ENCODE measurements at places on chromosomes 16 and 17.

GRCh38 chr16:53598511-53599275 is 95.7 kb upstream of the AKTIP start:
- no peak for DNase-seq

DNA sequence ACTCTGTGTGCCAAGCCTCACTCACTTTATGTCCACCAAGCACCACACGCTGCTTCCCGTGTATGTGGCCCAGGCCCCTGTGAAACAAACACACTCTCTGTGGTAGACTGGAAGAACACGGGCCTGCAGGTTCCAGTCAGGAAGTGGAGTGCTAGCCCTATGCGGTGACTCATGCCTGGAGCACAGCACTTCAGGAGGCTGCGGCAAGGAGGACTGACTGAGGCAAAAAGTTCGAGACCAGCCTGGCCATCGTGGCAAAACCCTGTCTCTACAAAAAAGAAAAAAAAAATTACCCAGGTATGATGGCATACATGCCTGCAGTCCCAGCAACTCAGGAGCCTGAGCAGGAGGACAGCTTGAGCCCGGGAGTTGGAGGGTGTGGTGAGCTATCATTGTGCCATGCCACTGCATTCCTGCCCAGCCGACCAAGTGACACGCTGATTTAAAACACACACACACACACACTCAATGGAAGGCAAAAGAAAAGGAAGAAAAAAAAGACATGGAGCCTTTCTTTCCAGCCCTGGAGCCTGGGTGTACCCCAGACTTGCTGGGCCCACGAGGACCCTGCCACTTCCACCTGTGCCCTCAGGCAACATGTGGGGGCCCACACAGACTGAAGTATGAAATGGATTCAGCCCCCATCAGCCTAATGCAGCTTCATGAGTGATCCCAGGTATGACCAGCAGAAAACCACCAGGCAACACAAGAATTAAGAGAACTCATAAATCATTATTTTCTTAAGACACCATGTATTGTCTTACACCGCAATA is 126.6 kb downstream of the ANKRD11 start:
- peak; percentile 80 for DNase-seq

- DNase-seq = no peak
Observed at GRCh38 chr16:66294507-66294906, 72.0 kb upstream of the CDH5 start.

DNA sequence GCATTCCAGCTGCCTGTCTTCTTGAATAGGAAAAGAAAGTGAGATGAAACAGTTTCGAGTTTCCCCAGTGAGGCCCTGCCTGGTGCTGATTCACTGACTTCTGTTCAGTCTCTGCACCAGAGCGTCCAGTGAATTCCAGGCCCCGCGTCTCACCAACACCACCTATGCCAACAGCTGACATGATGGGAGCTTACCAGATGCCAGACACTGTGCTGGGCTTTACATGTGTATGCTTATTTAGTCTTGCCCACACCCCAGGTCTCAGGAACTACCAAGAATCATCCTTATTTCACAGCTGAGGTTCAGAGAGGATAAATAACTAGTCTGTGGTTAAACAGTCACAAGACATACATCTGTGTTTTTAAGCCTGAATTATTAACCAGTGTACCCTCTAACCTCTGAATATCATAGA is 29.1 kb upstream of the IRX6 start:
- peak; percentile 34 for DNase-seq

DNA sequence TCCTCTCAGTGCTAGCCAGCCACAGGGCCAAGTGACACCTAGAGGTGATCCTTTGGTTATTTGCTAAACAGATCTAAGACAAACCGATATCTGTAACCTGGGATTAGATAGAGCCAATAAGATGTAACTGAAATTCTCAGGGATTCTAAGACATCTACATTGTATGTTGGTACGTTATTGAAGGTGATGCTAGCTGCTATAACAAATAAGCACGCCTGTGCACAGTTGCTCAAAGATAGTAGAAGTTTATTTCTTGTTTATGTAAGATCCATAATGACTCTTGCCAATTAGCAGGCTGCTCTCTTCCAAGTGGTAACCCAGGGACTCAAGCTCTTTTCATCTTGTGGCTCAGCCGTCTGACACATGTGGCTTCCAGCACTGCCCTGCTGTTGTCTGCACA is 370.3 kb downstream of the WWOX start:
- DNase-seq = no peak

DNA sequence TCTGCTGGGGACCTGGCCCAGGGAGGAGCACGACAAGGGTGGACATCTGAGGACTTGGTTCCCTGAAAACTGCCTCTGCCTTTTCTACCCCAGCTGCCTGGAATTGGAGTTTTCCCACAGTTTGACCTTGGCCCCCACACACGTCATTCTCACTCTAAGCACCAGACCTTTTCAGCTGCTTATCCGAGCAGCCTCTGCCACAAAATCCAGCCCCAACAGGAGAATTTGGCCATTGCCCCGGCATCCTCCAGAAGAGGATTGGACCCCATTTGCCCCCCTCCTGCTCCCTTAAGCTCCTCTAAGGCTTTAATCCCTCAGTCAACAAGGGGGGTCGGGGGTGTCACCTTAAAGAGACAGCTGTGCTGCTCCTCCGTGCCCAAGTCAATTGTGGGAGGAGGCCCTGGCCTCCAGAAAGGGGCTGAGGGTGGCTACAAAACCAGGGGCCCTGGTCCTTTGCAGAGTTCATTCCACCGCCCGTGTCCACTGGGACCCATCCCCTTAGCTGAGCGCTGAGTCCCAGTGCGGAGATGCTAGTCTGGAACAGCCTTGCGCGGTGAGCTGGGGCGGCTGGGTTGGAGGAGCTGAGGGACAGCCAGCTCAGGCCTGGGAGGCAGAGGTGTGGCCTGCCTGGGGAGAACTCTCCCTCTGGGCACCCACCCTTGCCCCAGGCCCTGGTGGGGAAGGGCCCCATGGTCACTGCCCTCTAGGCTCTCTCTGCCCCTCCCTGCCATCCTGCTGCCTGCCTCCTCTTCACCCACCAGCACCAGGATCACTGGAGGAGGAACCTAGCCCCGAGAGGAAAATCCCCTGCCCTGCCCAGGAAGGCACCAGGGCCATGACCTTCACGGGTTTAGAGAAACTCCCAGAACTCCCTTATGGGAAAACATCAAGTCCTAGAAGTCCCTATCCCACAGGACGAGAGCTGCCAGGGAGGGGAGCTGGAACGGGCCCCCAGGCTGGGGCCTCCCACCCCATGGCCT is 18.8 kb downstream of the TTYH2 start:
- DNase-seq = no peak

GRCh38 chr17:22695228-22695619 is 1002.9 kb downstream of the KCNJ18 start:
- no peak for DNase-seq

DNA sequence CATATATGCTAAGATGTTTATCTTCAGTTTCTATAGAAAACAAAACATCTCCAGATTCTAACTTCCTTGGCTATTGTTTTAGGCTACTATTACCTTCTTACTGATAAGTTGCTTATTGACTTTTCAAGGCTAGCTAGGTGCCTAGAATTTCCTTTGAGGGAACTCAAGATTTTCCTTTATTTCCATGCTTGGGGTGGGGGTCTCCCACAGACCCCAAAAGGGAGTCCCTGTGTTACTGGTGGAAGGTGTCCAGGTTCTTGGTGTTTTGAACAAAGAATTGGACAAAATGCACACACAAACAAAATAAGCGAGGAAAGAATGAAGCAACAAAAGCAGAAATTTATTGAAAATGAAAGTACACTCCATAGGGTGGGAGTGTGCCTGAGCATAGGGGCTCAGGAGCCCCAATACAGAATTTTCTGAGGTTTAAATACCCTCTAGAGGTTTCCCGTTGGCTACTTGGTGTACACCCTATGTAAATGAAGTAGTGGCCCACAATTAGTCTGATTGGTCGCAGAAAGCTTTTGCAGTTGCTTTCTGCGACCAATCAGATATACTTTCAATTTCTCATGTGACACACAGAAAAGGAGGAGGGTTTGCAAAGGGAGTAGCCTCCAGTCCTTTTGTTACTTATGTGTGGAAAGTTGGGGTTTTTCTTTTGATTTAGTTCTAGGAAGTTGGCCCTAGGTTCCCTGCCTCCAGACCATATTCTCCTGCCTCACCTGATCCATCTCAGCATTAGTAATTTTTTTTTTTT is 67.5 kb downstream of the MARF1 start:
- no peak for DNase-seq

- no peak for DNase-seq
Observed at GRCh38 chr16:1788708-1789100, 4.8 kb downstream of the IGFALS start.

DNA sequence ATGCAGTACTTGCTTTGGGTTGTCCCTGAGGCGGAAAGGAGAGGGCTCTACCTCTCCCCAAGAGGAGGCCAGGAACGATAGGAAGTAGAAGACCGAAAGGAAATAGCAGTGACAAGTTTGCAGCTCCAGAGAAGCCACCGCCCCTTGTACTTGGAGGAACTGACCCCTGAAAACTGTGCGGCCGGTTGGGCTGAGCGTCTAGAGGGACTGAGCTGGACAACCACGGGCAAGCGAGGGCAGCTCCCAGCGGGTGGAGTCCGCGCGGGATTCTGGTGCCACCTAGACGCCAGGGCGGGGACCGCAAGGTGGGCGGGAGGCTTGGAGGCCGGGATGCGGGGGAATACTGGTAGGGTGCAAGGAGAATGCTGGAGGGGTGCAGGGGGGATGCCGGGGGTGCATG is 1.3 kb upstream of the SLC6A4 start:
- DNase-seq = peak; percentile 23

DNA sequence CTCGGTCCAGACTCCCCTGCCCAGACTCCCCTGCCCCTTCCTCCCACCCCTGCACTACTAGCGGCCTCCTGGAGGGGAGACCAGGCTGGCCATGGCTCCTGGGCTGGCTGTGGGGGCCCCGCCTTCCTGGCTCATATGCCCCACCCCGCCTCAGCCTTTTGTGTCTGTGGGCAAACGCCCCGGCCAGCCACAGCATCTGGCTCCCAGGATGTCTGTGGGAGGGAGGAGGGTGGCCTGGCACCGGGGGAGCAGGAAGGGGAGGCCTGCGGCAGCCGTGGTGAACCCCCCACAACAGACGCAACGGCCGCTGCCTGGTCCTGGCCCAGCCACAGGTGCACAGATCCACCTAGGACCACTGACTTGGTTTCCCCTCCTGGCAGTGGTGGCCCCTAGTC is 32.9 kb downstream of the BAHCC1 start:
- DNase-seq = peak; percentile 57

- no peak for DNase-seq
Observed at GRCh38 chr16:55330781-55331647, 7.0 kb downstream of the IRX6 start.

DNA sequence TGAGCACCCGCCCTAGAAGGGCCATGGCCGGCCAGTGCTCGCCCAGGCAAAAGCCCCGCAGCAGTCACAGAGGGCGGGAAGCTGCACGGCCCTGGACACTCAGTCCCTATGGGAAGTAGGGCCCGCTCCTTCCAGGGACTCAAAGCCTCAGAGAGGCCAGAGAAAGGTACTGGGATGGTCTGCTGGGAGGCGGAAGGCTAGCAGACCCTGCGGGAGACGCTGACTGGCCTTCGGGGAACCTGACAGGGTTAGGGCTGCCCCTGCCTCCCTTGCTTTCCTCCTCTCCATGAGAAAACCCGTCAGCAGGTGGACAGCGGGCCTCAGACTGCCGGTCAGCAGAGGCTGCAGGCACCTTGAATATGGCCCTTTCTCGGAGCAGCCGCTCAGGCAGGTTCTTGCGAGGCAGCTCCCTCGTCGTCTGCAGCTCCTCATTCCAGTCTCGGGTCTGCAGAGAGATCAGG is 11.5 kb downstream of the CLUH start:
- no peak for DNase-seq

DNA sequence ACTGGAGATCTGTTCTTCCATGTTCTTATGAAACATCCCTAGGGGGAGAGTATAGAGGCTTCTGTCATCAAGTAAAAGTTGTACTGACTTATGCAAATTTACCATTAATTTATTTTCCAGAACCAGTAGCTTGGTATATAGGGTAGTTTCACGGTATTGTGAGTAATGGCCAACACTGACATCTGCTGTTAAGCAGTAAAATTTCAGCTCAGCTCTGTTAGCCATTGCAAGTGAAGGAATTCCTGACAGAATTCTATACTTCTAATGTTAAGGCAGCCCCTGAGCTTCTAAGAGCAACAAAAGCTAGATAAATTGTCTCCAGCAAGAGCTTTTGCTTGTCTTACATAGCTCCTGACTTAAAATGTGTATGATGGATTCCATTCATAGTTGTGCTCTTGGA is 613.5 kb upstream of the C16orf82 start:
- no peak for DNase-seq

DNA sequence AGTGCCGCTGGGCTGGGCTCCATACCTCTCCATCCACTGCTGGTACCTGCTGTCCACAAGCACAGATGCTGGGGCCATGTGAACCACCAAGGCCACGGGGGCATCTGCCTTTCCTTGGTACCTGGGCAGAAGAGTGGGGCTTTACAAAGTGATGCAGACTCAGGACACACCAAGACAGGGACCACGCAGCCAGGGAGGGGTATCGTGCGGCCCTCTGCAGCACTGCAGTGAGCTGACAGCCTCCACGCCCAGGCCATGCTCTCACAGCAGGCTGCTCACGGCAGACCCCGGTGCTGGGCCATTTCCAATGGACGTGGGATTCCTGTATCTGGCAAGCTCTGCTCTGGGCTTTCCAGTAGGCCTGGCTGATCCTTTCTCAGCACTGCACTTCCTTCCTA is 14.4 kb downstream of the ELAC2 start:
- DNase-seq = no peak

GRCh38 chr17:21119247-21119918 is 7.4 kb upstream of the DHRS7B start:
- DNase-seq = peak; percentile 60

GRCh38 chr17:50165066-50165465 is 739 bp upstream of the SGCA start:
- no peak for DNase-seq

- peak; percentile 34 for DNase-seq
Observed at GRCh38 chr17:78144147-78144719, 2.0 kb upstream of the C17orf99 start.

DNA sequence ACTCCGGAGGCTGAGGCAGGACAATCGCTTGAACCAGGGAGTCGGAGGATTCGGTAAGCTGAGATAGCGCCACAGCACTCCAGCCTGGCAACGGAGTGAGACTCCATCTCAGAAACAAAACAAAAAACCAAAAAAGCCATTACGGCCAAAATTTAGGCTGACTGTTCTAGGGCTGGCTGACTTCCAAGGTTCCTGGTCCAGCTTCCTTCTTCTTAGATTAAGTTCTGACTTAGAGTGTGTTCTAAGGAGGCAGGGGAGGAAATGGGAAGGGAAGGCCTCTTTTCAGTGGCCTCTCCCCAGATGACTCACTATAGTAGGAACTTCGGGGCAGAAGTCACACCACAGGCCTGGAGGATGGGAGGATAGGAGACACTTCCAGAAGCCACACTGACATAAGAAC is 27.7 kb upstream of the CLEC18B start:
- DNase-seq = peak; percentile 94

- peak; percentile 73 for DNase-seq
Observed at GRCh38 chr17:17303010-17303846, at the start of gene NT5M. Gene NT5M, plus strand, starts transcription at chr17:17303373. Its CDS starts 178 bp downstream, at chr17:17303551.

GRCh38 chr16:48024042-48024441 is 131.8 kb downstream of the ABCC12 start:
- DNase-seq = no peak

GRCh38 chr17:74851612-74852236 is 8.0 kb downstream of the GRIN2C start:
- no peak for DNase-seq

- DNase-seq = no peak
Observed at GRCh38 chr17:76923491-76923890, 55.3 kb downstream of the MGAT5B start.

- peak; percentile 23 for DNase-seq
Observed at GRCh38 chr17:60744355-60744966, 66.8 kb downstream of the BCAS3 start.

GRCh38 chr16:18936727-18937340 is 10.6 kb upstream of the SMG1 start:
- no peak for DNase-seq
